Brain (organoid and tissue), 16 donors: ENCODE measurements at places on chromosomes 16 and 17. TPM values are rescaled to one million over a fixed set of nuclear protein-coding genes. Genes with fewer than 3 reads are reported as not detected.

The PPM1E gene
- 15.2 TPM for polyA plus RNA-seq

The ARL2BP gene
- polyA plus RNA-seq, result 62.5 TPM

The PMFBP1 gene
- polyA plus RNA-seq, result 0.41 TPM

The RAD51C gene
- polyA plus RNA-seq, result 39.5 TPM

The KRTAP9-6 gene
- not detected for polyA plus RNA-seq

DNA sequence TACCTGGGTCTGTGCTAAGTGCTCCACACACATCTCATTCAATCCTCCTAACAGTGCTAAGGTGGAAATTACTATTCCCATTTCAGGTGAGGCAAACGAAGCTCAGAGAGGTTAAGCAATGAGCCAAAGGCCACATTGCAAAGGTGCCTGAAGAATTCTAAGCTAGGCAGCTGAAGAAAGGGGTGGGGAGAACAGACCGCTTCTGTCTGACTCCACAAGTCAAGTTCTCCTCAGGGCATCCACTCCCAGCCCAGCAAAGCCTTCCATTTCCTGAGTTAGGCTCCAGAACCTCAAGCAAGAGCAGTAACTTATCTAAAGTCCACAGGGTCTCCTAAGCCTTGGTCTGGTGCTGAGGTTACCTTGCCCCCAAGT, 27.0 kb upstream of the MRPS23 start:
- DNase-seq, result no peak

- no peak for DNase-seq
These were observed 10.9 kb downstream of the GRIN2C start for GRCh38 chr17:74848656-74849399.

- no peak for DNase-seq
These were observed 79.5 kb upstream of the DNAJA2 start for GRCh38 chr16:47052666-47053640.

GRCh38 chr17:82059272-82060000, 6.2 kb downstream of the DUS1L start:
- no peak for DNase-seq

GRCh38 chr17:58995247-58995940, 111.3 kb downstream of the TRIM37 start:
- DNase-seq, result no peak

GRCh38 chr16:86975445-86975844, 341.7 kb downstream of the C16orf95 start:
- DNase-seq, result no peak

- no peak for DNase-seq
These were observed 41.3 kb upstream of the SLC38A10 start for GRCh38 chr17:81336296-81336929.

- peak; percentile 53 for DNase-seq
These were observed 201.1 kb upstream of the ASIC2 start for GRCh38 chr17:33494151-33494550.

DNA sequence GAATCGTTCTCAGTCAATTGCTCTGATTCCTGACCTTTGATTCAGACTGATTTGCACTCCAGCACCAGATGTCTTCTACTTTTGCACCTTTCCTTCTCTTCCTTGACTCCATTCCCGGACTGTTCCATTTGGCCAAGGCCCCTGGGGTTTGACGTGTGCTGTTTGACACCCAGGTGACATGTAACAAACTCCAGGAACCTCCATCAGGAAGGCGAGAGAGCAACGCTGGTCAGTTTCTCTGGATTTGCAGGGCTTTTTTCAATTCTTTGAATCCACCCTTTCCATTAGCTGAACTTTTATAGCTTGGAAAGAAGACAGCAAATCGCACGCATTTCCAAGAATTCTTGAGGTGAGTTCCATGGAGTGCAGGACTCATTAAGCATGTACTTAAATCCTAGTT, 98.4 kb upstream of the FOXF1 start:
- DNase-seq, result no peak

DNA sequence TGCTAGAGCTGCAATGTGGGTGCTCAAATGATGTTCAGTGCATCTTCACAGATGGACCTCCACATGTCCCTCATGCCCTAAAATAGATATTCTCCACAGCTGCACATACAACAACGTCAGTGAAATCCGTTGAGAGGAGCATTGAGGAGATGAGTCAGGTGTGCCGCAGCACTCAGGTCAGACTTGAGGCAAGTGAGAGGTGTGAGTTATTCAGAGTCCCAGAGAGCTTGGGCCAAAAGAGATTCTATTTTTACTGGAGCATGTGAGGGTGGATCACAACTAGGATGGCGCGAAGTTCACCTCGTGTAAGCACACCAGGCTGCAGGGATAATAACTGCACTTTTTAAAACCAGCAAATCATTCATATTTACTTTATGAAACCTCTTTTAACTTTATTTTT, 645.3 kb downstream of the MAF start:
- DNase-seq, result no peak

DNA sequence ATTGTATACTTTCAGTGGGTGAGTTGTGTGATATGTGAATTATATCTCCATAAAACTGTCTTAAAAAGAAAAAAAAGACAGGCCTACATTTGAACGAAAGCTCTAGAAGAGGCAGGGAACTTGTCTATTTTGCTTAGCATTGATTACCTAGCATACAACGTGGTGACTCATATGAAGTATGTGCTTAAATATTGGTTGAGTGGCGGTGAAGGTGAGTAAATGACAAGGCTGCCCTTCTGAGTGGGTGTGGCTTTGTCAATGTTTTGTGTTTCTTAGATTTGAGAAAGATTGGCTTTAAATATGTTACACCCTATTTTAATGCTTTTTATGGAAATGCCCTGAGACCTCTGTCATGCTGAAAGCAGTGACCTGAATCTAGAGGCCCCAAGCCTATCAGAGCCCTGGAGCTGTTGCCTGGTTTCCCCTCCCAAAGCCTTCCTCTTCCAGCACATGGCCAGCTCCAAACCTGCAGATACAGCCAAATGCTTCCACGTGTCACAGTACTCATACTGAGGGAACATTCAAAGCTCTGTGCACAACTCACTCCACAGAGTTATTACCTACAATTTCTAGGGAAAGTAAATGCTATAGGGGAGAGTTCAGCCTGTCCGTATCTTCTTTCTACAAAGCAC, 260.0 kb downstream of the PHKB start:
- DNase-seq, result no peak

- peak; percentile 3 for DNase-seq
These were observed 39.5 kb downstream of the CYB5B start for GRCh38 chr16:69463876-69464275.

DNA sequence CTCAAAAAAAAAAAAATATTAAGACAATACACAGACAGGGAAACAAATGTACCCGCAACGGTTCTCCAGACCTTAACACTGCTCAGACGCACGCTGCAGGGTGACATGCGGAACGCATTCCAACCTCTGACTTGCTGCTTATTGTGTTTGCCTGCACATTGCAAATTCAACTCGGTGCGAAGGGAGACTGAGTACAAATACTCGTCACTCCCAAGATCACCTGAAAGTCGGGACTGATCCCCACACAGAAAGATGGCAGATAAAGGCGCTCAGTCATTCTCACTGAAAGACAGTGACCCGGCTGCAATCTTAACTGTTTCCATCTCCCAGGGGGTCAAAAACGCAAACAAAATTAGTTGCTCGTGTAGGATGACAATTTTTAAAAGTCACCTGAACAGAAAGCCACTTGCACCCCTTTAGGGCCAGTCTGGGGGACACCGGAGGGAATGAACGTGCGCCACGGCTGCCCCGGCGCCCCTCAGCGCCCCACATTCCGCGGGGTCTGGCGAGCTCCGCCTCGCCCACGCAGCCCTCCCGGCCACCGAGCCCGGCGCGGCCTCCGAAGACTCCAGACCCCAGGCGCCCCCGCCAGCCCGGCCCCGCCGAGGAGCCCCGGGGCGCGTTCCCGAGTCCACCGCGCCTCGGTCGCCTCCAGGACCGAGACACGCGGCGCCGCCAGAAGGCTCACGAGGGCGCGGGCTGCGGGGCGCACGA, 589 bp downstream of the CLCN7 start:
- no peak for DNase-seq

- no peak for DNase-seq
These were observed 7.3 kb downstream of the TRIM65 start for GRCh38 chr17:75889454-75889853.

DNA sequence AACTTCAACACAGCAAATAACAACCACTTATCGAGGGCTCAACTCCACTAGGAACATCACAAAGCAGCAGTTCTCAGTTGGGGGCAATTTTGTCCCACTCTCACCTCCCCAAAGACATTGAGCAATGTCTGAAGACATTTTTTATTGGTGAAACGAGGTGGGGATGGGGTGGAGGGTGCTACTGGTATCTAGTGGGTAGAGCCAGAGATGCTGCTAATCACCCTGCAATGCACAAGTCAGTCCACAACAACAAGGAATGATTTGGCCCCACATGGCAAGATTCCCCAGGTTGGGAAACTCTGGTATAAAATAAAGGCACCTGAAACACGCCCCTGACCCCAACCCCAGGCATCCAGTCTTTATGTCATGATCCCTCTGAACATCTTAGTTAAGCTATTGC, 33.3 kb downstream of the TLE7 start:
- DNase-seq, result no peak

DNA sequence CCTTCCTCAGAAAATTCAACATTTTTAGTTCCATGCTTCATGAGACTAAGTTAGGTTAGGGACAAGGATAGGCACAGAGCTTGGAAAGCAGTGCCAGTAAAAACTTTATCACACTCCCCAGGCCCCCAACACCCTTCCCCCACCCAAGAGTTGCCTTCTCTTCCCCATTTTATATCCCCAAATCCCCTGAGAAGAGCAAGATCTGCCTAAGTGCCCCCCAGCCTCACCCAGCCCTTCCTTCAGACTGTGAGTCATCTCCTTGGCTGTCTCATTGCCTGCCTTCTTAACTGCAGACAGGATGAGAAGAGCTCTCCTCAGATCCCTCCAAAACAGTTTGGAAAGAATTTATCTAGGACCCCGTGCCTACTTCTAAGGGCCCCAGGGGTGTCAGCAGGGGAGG, 55.8 kb downstream of the NEUROD2 start:
- no peak for DNase-seq

DNA sequence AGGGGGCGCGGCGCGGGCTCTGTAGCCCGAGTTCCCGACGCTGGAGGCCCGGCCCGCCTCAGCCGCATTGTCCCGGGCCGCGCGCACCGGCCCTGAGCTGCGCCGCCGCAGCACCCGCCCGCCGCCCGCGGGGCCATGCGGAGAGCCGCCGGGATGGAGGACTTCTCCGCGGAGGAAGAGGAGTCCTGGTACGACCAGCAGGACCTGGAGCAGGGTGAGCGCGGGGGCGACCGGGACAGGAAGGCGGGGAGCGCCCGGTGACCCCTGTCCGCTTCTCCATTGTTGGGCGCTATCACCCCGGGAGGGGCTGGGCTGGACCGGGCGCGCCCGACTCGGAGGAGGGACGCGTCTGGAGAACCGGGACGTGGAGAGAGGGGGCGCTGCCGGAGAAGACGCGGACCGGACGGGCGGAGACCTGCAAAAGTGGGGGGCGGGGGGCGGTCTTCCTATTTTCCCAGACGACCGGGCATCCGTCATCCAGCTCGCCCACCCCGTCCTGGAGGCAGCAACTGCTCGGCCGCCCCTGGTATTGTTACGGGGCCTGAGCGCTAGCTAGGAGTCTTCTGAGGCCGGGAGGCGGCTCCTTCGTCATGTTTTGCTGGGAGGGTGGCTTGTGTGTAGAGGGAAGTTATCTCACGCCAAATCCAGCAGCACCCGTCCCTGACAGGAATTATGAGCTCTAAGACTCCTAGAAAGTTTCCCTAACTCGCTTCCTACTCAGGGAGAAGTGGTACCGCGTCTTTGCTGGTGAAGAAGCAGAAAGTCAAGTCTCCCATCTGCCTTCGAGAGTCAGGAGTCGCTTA, 678 bp downstream of the CDR2L start:
- peak; percentile 82 for DNase-seq
